NCI-H187 (cell line): ENCODE measurements at places on chromosomes 1 and 21.

DNA sequence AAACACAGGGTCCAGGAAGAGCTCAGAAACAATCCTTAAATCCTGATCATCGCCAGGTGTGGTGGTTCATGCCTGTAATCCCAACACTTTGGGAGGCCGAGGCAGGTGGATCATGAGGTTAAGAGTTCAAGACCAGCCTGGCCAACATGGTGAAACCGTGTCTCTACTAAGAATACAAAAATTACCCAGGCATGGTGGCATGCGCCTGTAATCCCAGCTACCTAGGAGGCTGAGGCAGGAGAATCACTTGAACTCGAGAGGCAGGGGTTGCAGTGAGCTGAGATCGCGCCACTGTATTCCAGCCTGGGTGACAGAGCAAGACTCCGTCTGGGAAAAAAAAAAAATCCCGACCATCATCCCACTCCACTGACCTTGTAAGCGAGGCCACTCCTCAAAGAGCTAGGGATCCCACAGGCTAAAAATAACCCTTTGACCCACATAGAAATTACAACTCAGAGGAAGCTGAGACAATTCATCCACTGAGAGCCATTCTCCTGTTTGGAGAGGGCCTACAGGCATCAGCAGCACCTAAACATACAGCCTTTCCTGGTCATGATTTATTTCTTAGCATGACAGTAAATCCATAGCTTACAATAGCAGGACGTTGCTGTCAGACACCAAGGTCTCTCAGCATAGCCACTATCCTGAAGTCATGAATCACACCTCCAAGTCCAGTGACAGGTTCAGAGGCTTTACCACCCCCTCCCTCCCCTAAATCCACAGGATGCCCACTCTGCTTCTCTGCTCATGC lies 66.7 kb downstream of the TGFBR3 start:
- no peak for DNase-seq

GRCh38 chr1:226763905-226764264 lies 24.8 kb upstream of the ITPKB start:
- no peak for DNase-seq

GRCh38 chr1:67571901-67572593 lies 113.0 kb upstream of the GADD45A start:
- DNase-seq = no peak

DNA sequence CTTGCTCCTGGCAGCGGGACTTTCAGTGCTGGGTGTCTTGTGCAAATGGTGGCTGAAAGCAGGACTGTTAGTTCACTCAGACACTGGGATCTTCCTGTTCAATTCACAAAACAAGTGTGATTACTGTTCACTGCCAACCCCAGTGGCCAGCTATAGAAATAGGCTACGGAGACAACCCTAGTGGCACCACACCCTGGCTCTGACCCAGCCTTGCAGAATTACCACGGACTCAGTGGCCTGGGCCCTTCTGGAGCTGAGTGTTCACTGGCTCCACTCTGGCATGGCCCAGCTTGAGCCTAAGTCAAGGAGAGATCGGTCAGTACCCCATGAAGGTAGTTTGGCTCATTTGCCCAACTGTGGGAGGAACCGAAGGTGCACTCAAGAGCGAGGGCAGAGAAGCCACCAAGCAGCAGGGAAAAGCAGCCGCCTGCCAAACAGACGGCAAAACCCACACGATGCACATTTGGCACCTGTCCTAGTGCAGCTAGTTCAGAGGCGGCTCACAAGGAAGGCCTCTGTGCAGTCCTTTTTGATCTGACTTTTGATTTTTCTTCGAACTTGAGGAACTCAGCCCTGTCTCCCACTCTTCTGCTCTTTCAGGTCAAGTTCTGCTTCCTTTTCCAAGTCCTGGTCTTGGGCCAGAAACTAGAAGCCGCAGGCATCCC lies 5.9 kb downstream of the KIAA2013 start:
- no peak for DNase-seq

DNA sequence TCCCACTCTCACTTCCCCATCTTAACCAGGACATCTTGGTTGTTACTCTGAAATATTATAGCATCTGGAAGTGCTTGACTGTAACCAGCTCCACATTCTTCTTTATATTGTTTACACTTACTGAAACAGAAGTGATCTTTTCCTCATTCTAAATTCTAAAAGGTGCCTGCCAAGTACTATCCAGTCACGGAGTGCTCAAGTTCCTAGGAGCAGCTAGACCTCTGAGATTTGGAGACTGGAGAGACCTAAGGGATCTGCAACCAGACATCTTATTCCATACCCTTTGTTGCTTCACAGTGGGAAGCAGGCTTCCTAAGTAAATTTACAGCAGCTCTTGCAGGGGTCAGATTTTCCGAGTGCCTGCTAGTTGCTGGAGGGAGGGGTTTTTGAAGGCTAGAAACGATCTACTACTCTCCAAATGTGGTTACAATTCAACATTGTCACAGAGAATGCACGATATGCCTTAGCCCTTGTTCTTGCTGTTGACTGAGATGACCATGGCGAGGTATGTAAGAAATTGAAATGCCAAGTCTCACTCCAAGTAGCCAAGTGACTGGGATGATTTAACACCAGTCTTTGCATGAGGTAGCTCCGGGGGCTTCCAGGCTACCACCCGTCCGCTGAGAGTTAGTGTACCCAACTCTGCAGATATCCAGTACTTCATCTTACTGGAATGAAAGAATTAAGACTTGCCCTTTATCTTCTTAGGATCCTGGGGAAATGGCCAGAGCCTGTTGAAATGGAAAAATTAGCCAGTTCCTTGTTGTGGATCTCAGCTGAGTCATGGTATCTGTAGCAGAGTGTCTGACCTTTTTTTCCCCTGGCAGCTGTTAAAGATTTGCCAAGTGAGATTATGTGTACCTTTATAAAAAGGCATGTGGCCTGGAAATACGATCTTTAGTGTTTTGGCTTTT lies 150.8 kb downstream of the MAST2 start:
- no peak for DNase-seq

DNA sequence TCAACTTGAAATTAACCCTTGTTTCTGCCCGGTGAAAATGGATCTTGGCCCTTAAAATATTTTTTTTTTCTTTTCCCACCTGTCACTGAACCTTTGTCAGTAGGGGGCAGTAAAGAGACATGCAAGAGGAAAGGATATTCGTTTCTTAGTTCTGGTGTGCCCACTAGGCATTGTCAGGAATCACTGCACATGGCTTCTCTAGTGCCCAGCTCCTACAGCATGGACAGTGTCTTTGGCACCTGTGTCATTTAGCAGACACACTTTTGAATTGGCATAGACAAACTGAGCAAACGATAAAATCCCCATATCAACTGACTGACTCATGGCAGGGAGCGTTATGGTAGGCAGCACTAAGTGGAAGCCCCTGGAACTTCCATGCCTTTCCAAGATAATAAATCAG lies 1048.1 kb downstream of the BRINP3 start:
- peak; percentile 26 for DNase-seq

DNA sequence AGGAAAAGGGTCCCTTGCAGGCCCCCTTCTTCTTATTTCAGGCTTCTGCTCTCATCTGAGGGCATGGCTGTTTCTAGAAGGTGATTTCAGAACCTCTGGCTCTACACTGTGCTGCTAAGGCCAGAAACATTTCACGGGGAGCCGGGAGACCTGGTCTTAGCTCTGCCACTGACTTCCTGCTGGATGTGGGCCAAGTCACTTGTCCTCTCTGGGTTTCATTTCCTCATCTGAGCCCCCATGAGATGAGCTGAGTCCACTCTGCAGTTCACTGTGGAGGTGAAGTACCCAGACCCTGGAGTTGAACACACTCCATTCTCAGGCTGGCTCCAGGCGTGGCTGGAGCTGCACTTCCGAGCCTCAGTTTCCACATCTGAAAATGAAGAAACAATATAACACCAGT lies 2.1 kb downstream of the PADI1 start:
- no peak for DNase-seq

DNA sequence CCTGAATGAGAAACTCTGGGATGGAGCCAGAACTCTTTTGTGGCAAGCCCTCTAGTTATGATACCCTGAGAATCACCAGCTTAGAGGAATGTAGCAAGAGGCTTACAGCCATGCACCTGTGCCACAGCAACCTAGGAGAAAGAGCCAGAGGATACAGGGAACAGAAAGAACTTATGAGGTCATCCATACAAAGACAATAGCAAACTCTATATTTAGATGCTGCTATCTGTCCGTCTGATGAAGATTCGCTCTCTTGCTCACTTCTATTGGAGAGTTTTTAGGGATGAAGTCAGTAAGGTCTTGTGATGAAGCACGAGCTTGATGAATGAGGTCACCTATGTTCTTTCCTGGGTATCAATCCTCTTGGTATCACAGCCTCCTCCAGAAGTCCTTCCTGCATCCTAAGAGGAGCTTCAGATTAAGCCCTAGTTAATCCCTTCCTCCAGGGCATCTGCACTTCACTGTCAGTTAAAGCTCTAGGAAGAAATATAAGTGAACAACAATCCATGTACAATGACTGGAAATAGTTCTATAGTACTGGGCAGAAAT lies 185.6 kb downstream of the DAB1 start:
- no peak for DNase-seq

GRCh38 chr1:198298640-198299039 lies 141.8 kb downstream of the NEK7 start:
- no peak for DNase-seq

DNA sequence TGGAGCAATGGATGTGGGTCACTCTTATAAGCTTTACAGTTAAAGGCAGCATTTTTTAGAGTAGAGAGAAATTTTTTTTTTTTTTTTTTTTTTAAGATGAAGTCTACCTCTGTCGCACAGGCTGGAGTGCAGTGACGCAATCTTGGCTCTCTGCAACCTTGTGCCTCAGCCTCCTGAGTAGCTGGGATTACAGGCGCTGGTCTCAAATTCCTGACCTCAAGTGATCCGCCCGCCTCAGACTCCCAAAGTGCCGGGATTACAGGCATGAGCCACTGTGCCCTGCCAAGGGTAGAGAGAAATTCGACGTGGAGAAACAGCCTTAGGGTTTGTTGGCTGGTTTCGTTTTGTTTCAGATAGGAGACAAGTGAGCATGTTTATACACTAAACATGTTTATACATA lies 594.2 kb upstream of the ADAMTS5 start:
- DNase-seq = no peak

DNA sequence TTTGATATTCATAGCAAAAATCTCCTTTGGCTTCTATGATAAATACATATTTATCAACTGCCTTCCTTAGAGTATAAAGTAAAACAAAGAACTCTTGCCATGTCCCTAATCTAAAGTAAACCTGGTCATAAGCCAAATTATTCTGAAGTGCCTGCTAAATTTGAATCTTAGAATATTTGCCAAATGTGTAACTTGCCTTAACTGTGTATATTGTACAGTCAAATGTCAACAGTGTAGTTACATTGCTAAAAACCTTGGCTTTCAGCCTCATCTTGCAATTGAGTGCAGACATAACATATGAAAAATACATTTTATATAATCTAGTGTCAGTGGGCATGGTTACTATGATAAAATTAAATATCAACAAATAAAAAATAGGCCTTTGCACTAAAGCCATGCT lies 583.4 kb upstream of the ADAMTS5 start:
- no peak for DNase-seq

DNA sequence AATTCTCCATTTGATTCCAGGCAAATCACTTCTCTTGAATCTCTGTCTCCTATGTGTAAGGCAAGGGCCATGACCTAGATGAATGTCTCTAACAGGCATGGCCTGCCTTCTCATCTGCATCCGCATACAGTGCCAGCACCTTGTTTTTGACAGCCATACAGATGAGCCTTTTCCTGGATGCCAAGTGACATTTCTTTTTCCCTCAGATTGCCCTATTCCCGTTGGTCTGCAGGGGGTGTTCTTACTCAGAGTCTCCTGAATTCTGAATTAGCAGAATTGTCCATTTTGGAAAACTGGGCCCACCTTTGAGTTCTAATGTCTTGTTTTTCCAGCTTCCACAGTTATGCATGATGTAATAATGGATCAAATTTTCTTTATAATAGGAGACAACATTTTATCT lies 88.0 kb upstream of the ADAR start:
- DNase-seq = no peak

GRCh38 chr1:221810406-221810805 lies 68.5 kb upstream of the DUSP10 start:
- no peak for DNase-seq

DNA sequence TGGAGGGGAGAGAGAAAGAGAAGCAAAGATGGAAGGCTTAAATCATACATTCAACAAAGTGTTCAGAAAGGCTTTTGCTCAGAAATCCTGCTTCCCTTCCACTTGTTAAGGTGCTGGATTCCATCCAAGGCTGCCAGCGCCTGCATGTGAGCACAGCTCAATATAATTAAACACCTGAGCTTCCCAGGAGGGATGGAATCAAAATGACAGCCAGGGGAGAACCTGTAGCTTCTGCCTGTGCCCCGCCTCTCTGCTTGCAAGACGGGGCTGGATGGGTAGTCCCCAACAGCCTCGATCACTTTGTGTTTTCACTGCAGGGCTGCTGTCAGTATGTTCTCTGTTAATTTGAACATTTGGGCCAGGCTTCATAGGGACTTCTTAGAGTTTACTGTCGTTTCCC lies 225.7 kb downstream of the KCNH1 start:
- no peak for DNase-seq

DNA sequence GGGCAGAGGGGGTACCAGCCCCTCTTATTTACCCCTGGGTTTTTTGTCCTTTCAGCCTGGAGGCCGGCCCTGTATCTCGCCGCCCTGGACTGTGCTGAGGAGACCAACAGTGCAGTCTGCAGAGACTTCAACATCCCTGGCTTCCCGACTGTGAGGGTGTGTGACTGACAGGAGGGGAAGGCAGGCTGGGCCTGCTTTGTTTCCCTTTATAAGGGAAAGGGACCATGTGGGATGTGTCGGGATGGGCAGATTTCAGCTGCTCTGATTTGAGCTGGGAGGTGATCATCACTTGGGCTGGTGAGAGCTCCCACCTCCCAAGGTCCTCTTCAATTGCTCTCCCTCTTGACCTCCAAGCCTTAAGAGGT lies 11.7 kb downstream of the QSOX1 start:
- no peak for DNase-seq

DNA sequence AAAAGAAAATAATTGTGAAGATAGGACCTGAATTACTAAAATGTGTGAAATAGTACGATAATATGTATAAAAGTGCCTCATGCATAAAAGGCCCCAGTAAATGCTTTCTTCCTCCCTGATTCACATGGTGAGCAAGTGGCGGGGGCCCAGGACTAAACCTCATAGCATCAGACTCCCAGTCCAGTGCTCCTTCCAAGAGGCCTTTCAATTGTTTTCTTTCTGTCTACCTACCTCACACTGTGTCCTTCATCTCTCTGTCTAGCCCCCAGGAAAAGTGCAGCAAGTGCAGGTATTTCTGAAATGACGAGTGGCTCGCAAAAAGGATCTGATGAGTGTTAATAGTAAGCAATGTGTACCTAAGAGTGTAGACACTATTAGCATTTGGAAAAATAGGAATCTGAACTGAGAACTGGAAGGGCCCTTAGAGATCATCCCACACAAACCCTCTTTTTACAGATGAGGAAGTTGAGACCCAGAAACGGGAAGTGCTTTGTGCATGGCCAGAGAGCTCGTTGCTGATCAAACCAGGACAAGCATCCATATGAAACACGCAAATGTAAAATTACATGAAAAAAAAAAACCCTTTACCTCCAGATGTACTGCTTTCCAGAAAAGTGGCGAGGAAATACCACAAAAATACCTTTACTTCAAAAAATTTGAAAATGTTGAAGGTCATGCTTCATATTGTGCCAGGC lies 118.2 kb upstream of the HOOK1 start:
- no peak for DNase-seq
